ENCODE measurements at places on chromosomes 6 and 20.

GRCh38 chr20:15900443-15900842 is 672.8 kb downstream of the KIF16B start:
- no peak for DNase-seq

DNA sequence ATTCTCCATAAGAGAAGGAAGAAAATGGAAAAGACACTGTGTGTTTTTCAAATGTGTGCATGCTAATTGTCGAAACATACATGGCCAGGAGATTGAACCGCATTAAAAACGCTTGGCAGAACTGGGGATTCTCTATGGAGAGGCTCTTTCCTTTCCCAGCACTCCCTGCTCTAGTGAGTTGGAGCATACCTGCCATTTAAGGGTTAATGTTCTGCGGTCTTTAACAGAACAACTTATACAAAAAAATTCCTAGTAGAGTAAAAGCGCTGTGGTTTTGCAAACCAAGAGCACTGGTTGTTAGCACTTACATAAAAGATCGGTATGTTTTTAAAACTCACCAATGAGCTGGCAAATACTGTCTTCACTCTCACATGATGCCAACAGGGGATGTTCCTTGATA is 1.5 kb downstream of the TAGAP start:
- no peak for DNase-seq

DNA sequence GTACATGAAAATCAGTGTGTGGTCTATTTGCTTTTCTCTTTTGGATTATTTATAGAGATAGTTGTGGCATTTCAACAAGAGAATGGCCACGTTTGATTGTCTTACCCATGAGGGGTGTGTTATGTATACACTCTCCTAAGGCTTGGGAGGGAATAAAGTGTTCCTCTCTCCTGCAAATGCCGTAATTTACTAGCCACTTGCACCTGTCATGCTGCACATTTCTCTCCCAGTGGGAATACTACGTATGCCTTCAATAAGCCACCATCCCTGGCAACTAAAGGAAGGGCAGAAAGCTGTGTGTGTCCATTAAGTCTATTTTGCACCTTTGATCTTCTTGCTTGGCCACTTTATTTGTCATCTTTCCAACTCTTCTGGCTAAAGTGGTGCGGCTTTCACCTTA is 541.2 kb downstream of the QKI start:
- no peak for DNase-seq

- no peak for DNase-seq
Observed at GRCh38 chr6:151524059-151524458, 30.2 kb downstream of the CCDC170 start.

DNA sequence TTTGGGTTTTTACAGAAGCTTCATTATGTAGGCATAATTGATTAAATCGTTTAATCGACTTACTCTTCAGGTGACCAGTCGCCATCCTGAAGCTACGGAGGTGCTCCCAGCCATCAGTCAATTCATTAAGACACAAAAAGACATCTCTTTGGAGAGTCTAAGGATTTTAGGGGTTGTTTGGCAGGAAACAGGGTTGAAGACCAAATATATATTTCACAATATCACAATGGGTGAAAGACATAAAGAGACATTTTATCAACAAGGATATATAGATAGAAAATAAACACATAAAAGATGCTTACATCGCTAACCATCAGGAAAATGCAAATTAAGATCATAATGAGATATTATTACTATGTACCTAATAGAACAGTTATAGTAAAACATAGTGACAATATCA is 104.0 kb upstream of the SIRPG start:
- no peak for DNase-seq

DNA sequence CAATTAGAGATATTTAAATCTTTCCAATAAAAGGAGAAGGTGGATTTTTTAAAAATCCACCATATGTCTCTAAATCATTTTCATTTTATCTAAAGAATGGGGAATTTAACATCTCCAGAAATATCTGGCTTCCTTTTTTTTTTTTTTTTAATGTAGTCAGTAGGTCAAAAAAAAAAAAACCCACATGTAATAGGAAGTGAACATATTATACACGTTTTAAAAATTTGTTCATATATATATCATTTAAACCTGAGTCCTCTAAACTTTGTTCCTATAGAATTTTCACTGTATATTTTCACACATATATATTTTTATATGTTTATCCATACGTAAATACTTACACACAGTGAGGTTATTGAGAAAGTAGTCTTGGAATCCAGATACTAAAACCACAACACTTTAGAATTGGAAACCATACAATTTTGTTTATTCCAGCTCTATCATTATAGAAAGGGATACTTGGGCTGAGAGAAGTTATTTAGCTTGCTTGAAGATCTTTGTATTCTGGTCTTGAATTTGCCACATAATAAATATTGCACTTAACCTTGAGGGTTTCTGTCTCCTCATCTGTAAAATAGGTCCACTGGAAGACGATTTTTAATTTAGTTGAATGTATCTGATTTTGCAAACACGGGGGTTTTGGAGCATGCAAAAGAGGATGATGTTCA is 62.1 kb upstream of the ZNF217 start:
- no peak for DNase-seq

DNA sequence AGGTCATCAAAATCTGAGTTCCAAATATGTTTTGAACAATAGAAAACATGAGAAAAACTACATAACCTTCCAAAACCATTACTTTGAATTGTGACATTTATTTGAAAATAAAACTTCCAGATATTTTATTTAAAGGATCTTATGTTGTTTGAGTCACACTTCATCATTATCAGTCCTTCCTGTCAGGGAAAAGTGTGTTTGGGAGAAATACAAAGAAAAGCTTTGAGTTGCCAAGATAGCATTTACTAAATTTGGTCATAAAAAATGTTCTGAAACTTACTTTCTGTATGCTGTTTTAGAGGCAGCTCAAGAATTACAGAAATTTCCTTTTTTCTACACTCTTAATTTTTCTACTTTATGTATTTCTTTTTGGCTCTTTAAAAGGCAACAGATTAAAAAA is 208.2 kb upstream of the RIN2 start:
- DNase-seq = no peak

DNA sequence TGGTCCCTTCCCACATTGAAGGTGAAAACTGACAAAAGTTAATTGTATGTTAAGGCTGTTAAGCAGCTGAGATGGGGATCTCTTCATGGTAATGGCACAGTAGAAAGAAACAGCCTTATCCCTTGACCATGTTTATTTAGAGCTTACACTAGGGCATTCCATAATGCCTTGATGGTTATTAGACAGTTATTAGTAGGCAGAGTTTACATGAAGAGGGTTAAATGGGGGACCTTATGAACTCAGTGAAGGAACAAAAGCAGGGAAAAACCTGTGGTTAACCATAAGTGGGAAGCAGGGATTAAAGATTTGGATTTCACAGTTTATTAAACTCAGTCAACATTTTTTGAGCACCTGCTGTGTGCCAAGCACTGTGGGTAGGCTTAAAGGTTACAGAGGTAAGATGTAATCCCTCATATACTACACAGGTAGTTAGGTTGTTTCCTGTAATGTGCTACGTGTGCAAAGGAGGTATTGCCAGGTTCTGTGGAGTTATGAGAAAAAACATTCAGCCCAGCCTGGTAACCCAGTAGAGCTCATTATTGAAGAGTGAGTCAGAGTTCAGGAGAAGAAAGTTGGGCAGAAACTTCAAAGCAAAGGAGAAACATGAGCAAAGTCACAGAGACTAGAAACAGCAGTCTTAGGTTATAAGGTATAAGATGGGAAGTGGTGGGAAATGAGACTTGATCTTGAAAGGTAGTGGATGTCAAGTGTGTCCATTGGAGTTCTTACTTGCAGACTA is 32.3 kb upstream of the GNRH2 start:
- peak; percentile 25 for DNase-seq

GRCh38 chr20:39234520-39235095 is 272.5 kb downstream of the DHX35 start:
- DNase-seq = no peak

DNA sequence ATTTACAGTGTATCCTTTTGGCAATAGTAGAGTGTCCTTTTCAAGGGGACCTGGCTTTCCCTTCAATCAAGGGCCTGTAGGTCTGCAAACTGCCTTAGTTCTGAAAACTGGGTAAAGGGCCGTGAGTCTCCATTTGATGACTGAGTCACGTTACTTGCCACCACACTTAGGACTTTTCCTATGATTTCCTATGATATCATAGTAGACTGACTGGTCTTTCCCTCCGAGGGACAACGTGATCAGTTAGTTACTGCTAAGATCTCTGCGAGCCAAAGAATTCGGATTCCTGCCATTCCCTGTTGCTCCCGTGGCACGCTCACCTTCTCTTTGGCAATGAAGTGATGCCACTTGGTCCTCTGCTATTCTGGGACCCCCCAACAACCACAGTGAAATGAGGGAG is 8.4 kb downstream of the ZNF831 start:
- no peak for DNase-seq

- DNase-seq = no peak
Observed at GRCh38 chr6:16821834-16822264, 60.6 kb upstream of the ATXN1 start.

- DNase-seq = no peak
Observed at GRCh38 chr6:125220712-125221111, 67.1 kb downstream of the TPD52L1 start.

GRCh38 chr6:157181649-157182048 is 141.7 kb downstream of the TMEM242 start:
- no peak for DNase-seq

DNA sequence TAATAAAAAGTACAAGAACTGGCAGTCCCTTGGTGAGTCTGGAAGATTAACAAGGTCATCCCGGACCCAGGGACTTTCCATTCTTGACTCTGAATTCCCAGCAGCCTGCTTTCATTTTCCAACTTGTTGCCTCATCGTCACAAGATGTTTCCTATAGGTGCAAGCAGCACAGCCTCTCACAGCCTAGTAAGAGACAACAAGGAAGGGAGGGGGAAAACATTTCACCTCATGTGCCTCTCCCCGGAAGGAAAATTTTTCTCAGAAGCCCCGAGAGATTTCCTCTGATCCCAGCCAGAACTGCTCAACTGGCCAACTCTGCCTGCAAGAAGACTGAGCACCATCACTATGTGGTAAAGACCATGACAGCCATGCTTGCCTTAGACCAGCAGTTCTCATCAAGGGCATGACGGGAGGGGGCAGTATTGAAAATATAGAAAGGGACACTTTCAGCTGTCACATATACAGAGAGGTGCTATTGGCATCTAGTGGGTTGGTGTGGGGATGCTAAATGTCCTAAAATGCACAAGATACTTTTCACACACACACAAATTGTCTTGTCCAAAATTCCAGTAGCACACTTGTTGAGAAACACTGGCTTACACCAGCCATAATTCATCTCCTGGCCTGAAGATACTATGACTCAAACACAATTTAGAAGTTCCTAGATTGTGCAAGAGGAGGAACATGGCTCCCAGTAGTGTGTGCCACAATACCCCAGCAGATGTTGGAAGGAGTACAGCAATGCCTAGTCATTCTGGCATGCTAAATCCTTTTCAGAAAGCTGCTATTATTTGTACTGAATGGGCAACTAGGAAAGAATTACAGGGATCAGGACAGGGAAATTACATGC is 10.8 kb upstream of the WTAP start:
- DNase-seq = no peak

DNA sequence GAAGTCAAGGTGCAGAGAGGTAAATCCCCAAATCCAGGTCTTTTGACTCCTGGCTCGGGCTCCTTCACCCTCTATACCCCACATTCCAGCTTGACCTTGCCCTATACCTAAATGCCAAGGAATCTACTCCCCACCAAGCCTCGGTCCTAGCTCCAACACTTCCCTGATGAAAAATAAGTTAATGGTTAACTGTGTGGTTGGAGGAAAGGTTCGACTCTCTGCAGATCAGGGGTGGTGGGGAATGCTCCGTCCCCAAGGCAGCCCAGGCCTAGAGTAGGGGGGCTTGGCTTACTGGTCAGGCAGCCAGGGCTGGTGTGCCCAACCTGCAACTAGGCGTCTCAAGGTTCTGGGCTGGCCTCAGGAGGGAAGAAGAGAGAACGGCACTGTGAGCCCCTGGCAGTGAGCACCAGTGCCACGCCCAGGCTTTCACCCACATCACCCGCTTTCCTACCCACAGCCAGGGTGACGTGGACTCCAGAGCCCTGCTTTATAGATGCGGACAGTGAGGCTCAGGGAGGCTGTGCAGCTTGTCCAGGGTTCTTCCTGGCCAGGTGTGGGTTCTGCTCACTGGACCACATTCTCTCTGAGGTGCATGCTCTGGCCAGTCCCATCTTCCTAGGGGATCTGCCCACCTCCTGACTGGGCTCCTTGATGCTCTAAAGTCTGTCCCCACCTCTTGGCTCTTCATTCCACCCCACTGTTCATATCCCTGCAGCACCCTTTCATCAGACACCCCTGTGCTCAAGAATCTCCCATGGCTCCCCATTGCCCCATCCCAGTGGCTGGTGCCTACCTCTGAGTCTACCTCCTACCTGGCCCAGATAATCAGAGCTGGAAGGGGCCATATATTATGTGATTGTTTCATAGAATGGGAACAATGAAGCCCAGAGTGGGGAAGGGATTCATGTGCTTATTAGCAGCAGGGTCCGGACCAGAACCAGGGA is 8.2 kb downstream of the SPDEF start:
- DNase-seq = no peak

- no peak for DNase-seq
Observed at GRCh38 chr6:10331334-10331968, 83.4 kb downstream of the TFAP2A start.

All from stimulated activated CD4-positive, alpha-beta T cell treated with anti-CD3 and anti-CD28 coated beads, Interleukin-4, amount 100 ng/mL, for 24 hours (primary cell).